ENCODE measurements at places on chromosomes 5 and 9.

- no peak for DNase-seq
Measured at GRCh38 chr9:79884546-79884945, 312.8 kb downstream of the TLE4 start.

DNA sequence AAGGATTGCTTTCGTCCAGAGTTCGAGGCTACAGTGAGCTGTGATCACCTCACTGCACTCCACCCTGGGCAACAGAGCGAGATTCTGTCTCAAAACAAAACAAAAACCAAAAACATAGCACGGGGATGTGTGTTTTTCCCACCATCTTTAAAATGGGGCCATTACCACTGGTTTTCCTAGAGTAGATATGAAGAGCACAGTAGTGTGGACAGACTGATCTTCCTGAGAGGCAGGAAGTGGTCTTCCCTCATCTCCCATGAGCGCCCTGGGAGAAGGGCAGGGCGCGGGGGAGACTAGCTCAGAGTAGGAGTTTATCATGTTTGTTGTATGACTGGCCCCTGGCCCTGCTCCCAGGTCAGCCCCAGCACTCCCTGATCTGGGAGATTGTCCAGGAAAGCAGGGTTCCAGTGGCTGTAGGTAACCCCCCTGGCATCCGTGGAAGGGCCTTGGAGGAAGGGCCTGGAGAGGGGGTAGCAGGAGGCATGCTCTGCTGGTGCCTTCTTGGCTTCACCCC, 2.3 kb downstream of the SUSD3 start:
- no peak for DNase-seq

- DNase-seq = no peak
Measured at GRCh38 chr9:135711391-135711790, 9.4 kb downstream of the KCNT1 start.

DNA sequence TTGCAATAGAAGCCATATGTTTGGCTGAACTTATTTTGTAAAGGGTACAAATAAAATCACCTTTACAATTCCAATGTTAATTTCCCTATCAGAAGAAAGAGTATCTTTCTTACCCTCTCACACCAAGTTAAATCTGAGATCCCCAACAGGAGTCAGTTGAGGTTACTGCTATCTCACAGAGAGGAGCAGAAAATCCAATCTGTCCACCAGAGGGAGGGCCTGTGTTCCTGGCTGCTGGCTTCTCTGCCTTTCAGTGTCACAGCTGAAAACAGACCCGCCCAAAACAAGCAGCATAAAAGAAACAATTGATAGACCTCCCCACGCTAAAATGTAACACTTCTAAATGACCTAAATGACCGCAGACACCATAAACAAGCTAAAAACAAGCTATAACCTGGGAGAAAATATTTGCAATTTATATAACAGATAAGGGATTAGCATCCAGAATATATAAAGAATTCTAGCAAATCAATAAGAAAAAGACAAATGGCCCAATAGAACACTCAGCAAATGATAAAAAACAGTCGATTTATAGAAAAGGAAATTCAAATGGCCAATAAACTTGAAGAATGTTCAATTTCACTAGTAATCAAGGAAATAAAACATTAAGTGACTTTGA, 24.5 kb upstream of the MVB12B start:
- peak; percentile 77 for DNase-seq

GRCh38 chr9:121700165-121700831, 48.9 kb downstream of the DAB2IP start:
- DNase-seq = peak; percentile 78

DNA sequence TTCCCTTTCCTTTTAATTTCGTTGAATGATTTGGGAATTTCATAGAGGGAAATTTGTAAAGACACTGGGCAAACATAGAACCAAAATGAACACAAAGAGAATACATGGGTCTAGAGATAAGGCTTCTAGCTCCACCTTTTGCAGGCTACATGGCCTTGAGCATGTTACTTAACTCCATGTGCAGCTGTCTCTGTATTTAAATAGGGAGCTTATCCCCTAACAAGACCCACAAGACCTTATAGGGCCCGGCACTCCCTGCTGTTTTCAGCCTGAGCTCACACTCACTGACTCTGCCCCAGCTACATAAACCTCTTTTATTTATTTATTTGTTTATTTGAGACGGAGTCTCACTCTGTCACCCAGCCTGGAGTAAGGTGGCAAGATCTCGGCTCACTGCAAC, 30.6 kb upstream of the TLE1 start:
- DNase-seq = no peak

DNA sequence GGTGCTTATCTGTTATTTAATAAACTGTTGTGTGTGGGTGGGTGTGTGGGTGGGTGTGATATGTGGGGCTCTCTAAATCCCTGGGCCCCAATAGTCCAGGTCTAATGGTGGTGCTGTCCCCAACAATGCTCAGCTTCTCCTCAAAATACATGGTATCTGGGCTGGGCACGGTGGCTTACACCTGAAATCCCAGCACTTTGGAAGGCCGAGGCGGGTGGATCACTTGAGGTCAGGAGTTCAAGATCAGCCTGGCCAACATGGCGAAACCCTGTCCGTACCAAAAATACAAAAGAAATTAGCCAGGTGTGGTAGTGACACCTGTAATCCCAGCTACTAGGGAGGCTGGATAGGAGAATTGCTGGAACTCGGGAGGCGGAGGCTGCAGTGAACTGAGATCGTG, 4.5 kb upstream of the ORM1 start:
- DNase-seq = no peak

DNA sequence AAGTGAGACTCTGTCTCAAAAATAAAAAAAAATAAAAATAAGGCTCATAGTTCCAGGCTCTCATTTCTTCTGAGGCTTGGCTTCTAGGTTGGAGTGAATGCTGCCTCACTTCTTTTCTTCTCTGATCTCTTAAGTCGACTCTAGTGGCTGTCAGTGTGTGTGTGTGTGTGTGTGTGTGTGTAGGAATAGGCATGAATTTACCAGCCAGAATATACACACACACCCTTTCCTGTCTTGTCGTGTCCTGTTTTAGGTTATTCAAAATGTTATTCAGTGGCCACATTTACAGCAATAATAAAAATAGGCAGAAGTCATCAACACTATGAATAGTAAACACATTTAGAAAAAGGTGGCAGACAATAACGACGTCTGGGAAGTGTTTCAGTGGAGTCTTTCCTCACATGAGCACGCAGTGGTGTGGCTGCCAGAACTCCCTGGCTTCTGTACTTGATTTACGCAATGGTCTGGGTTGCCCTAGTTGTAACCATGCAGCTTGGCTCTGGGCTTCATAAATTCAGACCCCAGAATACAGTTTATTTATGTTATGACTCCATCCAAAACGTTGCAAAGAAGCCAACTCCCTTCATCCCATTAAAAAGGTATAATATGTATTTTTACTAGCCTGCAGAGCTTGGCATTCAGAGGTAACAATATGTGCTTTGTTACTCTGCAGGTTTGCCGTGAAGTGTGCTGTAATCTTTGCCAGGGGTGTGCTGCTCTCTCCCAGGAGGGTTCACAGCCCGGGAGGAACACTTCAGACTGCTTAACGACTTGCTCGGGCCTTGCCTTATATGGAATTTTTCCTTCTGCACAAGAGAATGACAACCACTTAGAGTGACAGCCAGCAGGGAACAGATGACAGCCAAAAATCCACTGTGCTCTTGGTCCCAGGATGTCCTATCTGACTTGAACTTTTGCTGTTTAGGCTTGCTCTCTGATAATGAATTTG, 34.4 kb upstream of the PALM2AKAP2 start:
- DNase-seq = no peak

GRCh38 chr9:1340390-1340789, 290.2 kb downstream of the DMRT2 start:
- no peak for DNase-seq

- DNase-seq = no peak
Measured at GRCh38 chr9:109981091-109981490, 201.1 kb downstream of the PALM2AKAP2 start.

- DNase-seq = no peak
Measured at GRCh38 chr5:159045165-159045811, 54.4 kb downstream of the EBF1 start.

DNA sequence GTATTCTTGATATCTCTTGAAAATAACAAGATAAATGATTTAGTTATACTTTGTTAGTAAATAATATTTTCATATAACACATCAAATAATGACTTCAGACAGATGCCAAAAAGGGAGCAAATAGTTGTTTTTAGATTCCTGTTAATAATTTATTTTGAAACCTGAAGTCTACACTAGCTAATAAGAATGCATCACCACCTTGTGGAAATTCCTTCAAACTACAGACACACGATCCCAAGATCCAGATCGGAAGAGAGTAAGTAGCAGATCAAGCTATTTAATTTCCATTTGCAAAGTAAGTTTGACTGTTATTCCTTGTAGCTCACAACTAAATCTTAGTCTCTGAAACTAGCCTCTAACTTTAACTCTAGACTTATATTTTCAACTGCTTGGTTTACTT, 35.5 kb upstream of the ISL1 start:
- DNase-seq = no peak

DNA sequence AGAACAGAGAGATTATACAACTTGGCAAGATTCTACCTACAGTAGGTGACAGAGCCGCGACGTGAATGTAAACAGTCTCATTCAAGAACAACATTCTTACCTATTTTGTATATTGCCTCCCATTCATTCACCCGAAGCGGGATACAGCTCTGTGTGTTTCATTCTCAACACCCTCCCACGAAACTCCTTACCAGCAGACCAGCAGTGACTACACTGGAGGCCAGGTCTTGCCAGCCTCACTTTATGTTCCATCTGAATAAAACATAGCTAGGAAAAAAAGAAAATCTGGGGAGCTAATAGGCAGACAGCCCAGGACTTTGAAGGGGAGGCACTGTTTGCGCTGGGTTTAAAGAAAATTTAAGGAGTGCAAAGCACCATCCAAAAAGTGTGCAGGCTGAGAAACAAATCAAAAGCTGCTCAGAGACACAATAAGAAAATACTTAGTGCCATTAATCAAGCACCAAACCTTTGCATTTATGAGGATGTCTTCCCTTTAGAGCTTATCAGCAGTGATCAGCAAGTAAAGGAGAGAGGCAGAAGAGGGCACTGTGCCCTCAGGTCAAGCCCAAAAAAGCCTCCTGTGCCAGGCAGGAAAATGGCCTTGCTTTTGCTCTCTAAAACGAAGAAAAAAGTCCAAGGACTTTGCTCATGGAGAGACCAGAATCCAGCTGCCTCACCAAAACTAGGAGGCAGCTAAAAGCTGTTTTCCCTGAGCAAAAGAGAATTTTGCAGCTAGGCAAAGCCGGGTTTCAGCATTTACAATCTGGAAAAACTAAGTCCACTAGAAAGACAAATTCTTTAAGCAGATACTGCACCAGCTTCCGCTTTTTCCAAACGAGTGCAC, 295.1 kb downstream of the BNC2 start:
- no peak for DNase-seq

- DNase-seq = no peak
Measured at GRCh38 chr9:133848471-133849109, 110.4 kb upstream of the SARDH start.

- no peak for DNase-seq
Measured at GRCh38 chr9:29511680-29512079, 1938.4 kb upstream of the C9orf72 start.

GRCh38 chr5:17879276-17879675, 245.0 kb downstream of the TAF11L14 start:
- no peak for DNase-seq

- no peak for DNase-seq
Measured at GRCh38 chr9:35698231-35698630, 8.5 kb upstream of the TPM2 start.
